Mesothelial cell of epicardium (in vitro differentiated cells): ENCODE measurements at places on chromosomes 2 and 18.

DNA sequence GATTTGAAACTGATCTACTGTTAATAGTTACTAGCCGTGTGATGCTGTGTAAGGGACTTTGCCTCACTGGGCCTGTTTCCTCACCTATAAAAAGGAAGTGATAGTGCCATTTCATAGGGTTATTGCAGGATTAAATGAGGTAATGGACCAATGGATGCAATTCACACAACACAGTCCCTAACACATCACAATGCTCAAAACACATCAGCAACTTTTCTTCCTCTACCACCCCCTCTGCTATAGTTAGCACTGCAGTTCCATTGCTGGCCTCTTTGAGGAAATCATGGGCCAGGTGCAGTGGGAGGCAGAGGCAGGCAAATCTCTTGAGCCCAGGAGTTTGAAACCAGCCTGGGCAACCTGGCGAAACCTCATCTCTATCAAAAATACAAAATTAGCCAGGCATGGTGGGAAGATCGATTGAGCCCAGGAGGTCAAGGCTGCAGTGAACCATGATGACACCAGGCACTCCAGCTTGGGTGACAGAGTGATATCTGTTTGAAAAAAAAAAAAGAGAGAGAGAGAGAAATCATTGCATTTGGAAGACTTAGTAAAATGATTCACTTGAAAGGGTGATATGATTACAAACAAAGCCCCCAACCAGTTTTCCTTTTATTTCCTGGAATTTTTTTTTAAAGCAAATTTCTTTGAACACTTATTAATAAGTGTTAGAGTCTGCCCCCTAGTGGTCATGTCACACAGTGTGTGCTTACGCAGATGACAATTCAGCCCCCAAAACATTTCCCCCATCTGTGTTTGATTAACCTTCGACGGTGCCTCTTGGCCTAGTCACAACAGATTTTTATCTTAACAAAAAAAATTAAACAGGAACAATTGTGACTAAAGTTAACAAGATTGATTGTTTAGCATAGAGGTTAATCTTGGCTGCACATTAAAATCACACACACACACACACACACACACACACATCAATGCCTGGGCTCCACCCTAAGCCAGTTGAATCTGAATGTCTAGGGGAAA, 88.6 kb upstream of the BCL11A start:
- DNase-seq = no peak

DNA sequence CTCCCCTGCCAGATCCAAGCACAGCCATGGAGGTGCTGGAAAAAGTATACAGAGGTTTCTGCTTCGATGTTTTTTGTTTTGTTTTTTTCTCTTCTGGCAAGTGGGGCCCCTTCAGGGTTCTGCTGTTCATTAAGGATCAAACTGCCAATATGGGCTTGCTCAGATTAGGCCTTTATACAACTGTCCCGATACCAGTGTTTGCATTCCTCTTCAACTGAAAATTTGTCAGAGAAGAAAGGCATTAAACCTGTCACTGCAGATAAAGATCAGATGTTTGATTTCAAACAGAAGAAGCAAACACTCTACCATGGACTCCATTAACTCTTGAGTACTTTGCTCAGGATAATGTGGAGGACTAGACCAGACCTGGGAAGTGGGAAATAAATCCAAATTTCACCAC, 396.0 kb upstream of the SMIM21 start:
- no peak for DNase-seq

DNA sequence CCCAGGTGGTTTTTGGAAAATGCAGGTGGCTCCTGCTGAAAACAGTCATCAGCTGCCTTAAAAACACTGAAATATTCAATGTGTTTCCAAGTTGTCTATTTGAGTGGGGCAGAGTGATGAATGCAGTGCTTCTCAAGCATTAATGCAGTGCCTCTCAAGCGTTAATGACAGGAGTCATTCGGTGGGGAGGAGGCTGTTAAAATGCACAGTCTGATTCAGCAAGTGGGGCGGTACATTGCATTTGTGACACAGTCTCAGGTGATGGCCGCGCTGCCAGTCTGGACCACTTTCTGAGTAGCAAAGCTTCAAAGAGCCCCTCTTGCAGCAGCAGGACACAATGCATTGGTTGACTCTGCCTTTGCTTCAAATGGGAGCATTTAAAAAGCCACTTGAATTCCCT, 231.4 kb upstream of the RGPD4 start:
- DNase-seq = no peak

GRCh38 chr2:239716009-239716408, 309.1 kb downstream of the NDUFA10 start:
- DNase-seq = no peak

DNA sequence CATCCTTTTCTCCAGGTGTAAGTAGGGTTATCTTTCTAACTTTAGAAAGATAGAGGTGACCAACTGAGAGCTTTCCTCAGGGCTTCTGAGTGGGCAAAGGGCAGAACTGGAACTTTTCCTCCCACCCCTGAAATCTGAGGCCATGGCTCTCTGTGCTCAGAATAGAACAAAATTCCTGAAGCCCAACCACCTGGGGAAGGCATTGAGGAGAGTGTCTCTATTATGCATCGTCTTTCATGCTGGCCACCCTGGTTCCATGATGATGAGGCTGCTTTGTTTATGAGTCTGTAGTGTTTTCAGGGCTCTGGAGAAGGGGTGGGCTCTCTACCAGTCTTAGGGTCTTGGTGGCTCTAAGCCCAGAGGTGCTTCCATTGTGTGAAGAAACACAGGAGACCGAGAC, 30.7 kb upstream of the IL1R1 start:
- no peak for DNase-seq

GRCh38 chr2:796141-796985, 119.2 kb upstream of the TMEM18 start:
- no peak for DNase-seq

DNA sequence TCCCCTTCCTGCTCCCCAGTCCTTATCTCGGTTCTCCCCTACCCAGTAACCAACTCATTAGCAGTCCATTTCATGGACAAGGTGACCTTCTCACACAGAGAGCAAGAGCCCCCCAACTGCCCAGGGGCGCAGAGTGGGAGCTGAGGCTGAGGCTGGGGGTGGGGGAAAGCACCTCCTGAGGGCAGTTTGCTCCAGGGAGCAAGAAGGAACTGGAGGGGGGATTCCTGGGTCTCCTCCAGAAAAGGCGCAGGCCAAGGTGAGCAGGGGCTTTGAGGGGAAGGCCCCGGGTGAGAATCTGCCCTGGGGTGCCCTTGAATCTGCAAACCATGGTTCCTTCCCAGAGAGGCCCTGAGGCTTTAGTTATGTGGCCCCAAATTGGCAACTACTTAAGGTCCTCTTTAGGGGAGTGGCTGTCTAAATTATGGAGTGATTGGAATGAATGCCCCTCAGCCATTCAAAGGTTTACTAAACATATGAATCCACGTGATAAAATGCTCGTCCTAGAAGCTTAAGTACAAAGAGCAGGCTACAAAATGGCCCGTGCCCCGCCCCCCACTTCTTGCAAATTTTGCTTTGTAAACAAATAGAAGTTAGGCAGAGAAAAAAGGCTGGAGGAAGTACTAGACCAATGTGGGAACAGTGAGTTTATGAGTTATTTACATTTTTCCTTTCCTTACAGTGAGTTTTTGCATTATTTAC, 123.5 kb upstream of the HS6ST1 start:
- peak; percentile 36 for DNase-seq

- DNase-seq = no peak
Measured at GRCh38 chr18:54679318-54680149, 88.5 kb downstream of the DYNAP start.

DNA sequence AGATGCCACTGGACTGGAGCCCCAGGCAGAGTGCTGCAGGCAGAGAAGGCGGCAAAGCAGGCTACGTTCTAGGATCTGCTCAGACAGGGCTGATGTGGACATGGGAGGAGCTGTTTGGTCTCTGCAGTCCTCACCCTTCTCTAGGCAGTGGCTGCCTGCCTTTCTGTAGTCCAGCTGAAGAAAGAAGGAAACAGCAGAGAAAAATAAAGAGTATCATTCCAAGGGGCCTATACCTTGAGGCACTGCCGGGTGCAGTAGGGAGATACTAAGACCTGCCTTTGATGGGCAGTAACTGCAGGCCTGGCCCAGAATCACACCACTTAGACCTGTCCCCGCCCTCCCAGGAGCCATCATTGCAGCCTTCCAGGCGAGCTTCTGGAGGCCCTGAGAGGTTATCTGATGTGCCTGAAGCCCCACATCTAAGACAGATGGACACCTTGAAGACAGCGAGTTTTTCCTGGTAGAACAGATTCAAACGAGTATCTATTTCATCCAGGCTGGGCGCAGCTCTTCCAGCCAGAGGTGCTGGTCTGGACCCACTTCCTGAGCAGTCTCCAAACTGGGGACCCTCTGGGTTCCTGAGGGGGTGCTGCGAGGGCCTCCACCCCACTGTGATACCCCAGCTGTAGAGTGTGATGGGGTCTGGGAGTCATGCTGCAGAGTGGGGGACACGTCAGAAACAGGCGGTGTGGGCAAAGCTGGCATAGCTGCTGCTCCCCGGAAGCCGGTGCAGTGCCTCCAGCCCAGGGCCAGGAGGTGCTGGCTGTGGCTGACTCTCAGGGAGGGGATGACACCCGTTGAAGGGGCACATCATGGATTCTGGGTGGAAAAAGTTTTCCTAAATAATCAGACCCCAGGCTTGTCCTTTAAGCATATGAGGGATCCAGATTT, 87.3 kb upstream of the OTOS start:
- peak; percentile 22 for DNase-seq

DNA sequence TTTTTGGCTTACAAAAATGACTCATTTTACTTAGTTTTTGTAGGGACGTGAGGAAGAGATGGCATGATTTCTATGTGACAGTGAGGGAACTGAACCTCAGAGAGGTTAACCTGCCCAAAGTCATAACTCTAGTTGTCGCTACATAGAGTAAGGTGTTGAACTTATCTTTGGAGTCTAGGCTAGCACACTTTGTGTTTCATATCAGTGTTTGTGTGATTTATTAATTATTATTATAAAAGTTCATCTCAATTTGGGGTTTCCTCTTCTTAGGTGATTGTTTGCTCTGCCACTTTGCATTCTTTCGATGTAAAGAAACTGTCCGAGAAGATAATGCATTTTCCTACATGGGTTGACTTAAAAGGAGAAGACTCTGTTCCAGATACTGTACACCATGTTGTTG, 28.3 kb downstream of the DDX1 start:
- DNase-seq = no peak

- no peak for DNase-seq
Measured at GRCh38 chr2:88574445-88574844, 52.8 kb downstream of the EIF2AK3 start.

DNA sequence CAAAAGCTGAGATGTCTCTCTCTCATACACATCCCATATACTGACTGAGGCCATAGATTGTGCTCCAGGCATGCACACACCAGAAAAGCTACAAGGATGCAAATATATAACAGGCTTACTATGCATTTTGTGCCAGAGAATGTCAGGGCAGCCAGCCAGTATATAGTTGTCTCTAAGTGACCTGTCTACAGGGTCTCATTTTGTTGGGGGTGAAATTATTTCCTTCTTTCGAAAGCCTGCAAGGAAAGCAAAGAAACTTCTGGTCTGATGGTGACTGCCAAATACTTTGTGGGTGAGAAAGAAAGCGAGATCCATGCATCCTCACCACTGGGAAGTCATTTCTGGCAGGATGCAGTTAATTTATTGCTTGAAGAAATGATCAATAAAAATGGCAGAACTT, 70.2 kb downstream of the CDCA7 start:
- no peak for DNase-seq

- no peak for DNase-seq
Measured at GRCh38 chr2:48180557-48180956, 274.3 kb upstream of the FBXO11 start.

GRCh38 chr2:10897956-10898355, 13.8 kb upstream of the KCNF1 start:
- no peak for DNase-seq

GRCh38 chr2:207405150-207405549, 124.6 kb upstream of the CREB1 start:
- DNase-seq = no peak

DNA sequence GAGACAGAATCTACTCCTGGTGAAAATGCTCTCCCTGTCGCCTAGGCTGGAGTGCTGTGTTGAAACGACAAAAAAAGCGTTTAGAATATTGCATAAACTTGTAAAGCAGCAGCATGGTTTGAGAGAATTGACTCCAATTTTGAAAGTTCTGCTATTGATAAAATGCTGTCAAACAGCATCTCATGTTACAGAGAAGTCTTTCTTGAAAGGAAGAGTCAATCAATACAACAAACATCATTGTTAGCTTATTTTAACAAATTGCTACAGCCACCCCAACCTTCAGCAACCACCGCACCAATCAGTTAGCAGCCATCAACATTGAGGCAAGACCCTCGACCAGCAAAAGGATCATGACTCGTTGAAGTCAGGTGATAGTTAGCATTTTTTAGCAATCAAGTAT, 6.9 kb downstream of the C2orf76 start:
- no peak for DNase-seq

DNA sequence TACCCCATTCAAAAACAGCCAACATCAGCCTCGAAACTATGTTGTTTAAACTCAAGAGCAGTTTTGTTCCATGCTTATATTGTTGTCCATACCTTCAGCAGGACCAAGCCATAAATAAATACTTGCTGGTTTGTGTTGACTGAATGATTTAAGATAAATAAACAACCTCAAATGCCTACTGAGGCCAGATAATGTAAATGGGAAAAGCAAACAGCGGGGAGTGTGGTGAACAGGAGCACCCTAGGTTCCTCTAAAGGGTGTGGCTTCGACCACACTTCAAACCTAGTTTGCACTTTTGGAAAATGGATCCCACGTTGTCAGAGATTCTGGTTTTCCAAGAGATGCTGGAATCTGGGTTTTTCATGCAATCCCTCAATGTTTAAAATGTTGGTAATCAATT, 1.7 kb upstream of the PMAIP1 start:
- DNase-seq = no peak

- no peak for DNase-seq
Measured at GRCh38 chr2:181407171-181407570, 50.0 kb upstream of the ITGA4 start.

DNA sequence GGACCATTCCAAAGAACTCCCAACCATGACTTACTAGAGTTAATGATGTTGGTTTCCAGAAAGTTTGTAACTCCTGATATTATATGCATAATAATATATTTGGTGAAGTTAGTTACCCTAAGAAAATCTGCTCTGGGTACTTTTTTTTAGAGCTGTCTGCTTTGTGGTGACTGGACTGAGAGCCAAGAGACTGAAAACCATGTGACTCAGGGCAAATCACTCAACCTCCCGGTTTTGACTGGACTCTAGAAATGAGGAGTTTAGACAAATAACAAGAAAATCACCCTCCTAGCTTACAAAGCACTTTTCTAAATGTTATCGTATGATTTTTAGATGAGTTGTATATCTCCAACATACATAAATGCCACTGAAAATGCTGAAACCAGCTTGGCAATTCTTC, 138.3 kb upstream of the RND3 start:
- DNase-seq = no peak

DNA sequence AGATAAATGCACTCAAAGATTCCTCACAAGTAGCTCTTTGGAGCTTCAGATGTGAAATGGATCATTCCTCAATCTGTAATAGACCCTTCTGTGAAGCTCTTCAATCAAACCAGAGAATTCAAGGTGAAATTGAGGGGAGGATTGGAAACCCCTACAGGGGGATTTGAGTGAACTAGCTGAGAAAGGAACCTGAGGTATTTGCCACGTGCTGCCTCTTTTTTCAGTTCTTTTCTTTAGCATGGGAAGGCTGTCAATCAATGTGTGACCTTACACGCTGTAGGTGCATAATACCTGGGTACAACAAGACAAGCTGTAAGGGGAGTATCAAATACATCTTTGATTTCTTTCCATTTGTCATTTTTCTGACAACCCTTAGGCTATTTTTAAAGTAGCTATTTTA, 46.5 kb upstream of the ZEB2 start:
- DNase-seq = no peak

GRCh38 chr2:199309973-199310372, 147.8 kb downstream of the SATB2 start:
- no peak for DNase-seq

- DNase-seq = no peak
Measured at GRCh38 chr18:44821924-44822323, 141.2 kb downstream of the SETBP1 start.
